Lower leg skin (tissue), 4 donors: ENCODE measurements at places on chromosomes 1 and 21. TPM values are rescaled to one million over a fixed set of nuclear protein-coding genes. Genes with fewer than 3 reads are reported as not detected.

The GSTM2 gene
- 48.1 TPM for total RNA-seq

The HAX1 gene
- total RNA-seq: 80.2 TPM

The GPR89A gene
- total RNA-seq: 9.9 TPM

The GIPC2 gene
- 12.3 TPM for total RNA-seq

The ZNF593OS gene
- not detected for total RNA-seq

The SUSD4 gene
- 6.8 TPM for total RNA-seq

The ACTL8 gene
- total RNA-seq: not detected

The RGS2 gene
- total RNA-seq: 24.5 TPM

The C1QA gene
- total RNA-seq: 11.7 TPM

The HIVEP3 gene
- total RNA-seq: 10.3 TPM

The LCE1E gene
- total RNA-seq: 112 TPM

The IQGAP3 gene
- total RNA-seq: 2.7 TPM

The OR14I1 gene
- not detected for total RNA-seq

The SYT14 gene
- total RNA-seq: 0.04 TPM

The SPATA21 gene
- not detected for total RNA-seq

The SLAMF6 gene
- 1.7 TPM for total RNA-seq

The NR1I3 gene
- total RNA-seq: not detected

The LYST gene
- 38.5 TPM for total RNA-seq

The FCRL2 gene
- not detected for total RNA-seq
